ENCODE measurements at places on chromosomes 1 and 21.

- DNase-seq, result no peak
Observed at GRCh38 chr1:206708882-206709281, 24.2 kb downstream of the MAPKAPK2 start.

- no peak for DNase-seq
Observed at GRCh38 chr1:88701275-88701674, 17.2 kb downstream of the PKN2 start.

GRCh38 chr1:91707114-91707889 is 178.6 kb downstream of the TGFBR3 start:
- no peak for DNase-seq

DNA sequence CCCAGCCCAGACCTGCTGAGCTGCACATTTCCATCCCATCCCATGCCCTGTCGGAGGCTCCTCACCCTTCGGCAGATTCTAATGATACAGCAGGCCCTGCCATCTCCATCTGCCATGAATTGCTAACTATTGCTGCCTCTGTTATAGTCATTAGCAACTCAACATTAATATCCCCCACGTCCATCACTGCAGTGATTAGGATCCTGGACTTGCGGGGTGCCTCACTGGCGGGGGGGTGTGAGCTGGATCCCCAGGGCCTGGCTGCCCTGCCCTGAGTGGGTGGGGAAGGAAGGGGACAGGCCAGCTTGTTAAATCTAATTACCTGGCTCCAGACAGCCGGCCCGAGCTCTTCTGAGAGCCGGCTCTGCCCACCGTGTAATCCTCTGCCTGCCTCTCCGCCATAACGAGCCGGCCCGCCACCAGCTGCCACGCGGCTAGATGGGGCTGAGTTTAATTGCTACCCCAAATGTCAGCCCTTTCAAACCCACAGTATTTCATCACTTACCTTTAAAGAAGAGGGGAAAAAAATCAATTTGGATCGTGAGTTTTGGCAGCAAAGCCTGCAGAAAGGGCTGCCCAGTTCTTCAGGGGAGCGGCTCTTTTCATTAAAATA is 227.3 kb upstream of the CSF3R start:
- no peak for DNase-seq

DNA sequence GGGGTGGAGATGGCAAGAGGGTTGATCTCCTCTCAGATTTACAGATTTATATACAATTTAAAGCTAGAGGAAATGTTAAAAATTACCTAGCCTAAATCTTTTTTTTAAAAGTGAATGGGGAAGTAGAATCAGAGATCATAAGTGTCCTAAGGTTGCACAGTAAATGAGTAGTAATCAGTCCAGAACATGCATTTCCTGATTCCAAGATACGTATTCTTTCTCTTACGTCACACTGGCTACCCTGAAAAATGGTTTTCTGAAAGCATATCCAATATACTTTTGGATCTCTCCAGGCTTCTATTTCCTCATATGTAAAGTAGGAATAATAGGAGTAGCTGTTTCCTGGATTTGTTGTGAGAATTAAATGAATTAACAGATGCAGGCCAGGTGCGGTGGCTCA is 11.7 kb downstream of the GADD45A start:
- no peak for DNase-seq

DNA sequence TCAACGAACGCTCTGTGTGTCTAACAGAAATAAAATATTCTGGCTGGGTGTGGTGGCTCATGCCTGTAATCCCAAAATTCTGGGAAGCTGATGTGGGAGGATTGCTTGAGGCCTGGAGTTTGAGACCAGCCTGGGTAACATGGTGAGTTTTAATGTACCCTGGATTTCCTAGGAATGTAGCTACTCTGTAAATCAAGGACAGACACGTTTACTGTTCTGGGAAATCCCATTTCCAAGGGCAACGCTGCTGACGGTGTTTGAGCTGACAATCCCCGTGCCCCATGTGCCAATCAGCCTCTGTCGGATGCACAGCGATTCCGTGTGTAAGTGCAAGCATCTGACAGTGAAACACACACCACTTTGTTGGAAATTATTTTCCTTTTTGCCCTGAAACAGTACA is 8.0 kb downstream of the CORT start:
- no peak for DNase-seq

Data from CD4-positive, alpha-beta T cell treated with Interleukin-2 at 100 ng/mL for 4 hours (primary cell).